Fibroblast of lung (primary cell): ENCODE measurements at places on chromosomes 5 and 9. TPM values are rescaled to one million over a fixed set of nuclear protein-coding genes. Genes with fewer than 3 reads are reported as not detected.

The FREM1 gene
- under 0.01 TPM in 2 replicates for total RNA-seq

The CTXN3 gene
- total RNA-seq = not detected in 2 replicates

The GRXCR2 gene
- not detected in 2 replicates for total RNA-seq

The PAPPA gene
- total RNA-seq = 33.4 and 45.7 TPM in 2 replicates

The MYMK gene
- total RNA-seq = not detected in 2 replicates

The ENTPD2 gene
- under 0.01 TPM in 2 replicates for total RNA-seq

The IL33 gene
- total RNA-seq = 1.3 and 19.3 TPM in 2 replicates

The HMCN2 gene
- under 0.01 TPM in 2 replicates for total RNA-seq

The ABHD17B gene
- 17.7 and 20.6 TPM in 2 replicates for total RNA-seq

The RNF224 gene
- under 0.01 TPM in 1 of 2 replicates, not detected in the other for total RNA-seq

The CAMK2A gene
- 0.77 and 2.1 TPM in 2 replicates for total RNA-seq

The OR2S2 gene
- 0.17 TPM in 1 of 2 replicates, not detected in the other for total RNA-seq

The ZNF483 gene
- total RNA-seq = 1.5 and 4.3 TPM in 2 replicates

The ZNF883 gene
- 6.2 and 9.7 TPM in 2 replicates for total RNA-seq

The CSNK1A1 gene
- 522 and 674 TPM in 2 replicates for total RNA-seq
